Psoas muscle (tissue), 8 donors: ENCODE measurements at places on chromosomes 11 and 22. TPM values are rescaled to one million over a fixed set of nuclear protein-coding genes. Genes with fewer than 3 reads are reported as not detected.

- DNase-seq: peak; percentile 91
Observed at GRCh38 chr11:6603287-6604080, at the start of the genes ILK and RRP8. TSS of gene ILK (plus strand) at chr11:6603774. CDS start at chr11:6604272, 498 bp downstream. TSS of gene RRP8 (minus strand) at chr11:6603616. CDS start at chr11:6603502, 114 bp downstream.

Gene HBG2
- not detected for total RNA-seq

DNA sequence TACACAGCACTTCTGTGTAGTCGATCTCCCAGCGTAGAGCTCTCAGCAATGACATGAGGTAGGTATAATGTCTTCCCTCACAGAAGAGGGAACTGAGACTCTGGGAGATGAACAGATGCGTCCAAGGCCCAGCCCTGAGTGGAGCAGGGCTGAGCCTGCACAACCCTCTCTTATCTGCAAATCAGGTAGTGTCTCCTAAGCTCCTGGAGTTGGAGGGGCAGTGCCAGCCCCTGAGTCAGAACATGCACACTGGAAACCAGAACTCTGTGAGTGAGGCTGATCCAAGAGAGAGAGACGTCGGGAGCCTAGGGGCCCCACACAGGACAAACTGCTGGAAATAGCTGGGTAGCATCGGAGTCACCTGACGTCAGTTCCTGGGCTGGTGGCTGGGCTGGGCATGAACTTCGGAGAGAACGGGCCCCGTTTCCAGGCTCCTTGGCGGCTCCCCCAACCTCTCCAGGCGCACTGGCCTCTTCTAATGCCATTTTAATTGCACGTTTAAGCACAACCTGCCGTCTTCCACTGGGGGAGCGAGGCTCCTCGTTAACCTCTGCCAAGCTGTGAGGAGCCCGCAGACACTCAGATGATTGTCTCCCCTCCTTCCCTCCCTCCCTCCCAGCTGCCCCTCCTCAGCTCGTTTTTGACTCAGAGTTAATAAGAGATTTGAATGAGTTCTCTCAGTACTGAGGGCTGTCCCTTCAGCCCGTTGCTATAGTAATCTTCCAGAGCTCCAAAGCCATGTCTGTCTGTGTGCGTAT, 191.2 kb upstream of the TBCEL start:
- no peak for DNase-seq

DNA sequence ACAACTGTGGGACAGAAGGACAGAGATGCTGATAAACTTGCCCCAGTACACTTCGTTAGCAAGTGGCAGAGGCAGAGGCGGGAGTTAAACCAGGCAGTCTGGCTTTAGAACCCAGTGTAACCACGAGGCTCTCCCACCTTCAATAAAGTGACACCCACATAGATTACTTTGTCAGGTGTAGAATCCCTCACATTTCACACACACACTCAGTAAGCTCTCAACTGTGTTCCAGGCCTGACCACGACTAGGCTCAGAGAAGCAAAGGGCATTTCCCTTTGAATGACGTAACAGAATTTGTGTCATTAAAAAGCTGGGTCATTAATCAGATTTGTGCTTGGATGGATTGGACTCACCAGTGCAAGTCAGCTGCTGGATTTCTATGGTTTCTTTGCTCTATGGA, 118.3 kb upstream of the RCN1 start:
- DNase-seq: no peak

Gene ISX
- total RNA-seq: not detected

DNA sequence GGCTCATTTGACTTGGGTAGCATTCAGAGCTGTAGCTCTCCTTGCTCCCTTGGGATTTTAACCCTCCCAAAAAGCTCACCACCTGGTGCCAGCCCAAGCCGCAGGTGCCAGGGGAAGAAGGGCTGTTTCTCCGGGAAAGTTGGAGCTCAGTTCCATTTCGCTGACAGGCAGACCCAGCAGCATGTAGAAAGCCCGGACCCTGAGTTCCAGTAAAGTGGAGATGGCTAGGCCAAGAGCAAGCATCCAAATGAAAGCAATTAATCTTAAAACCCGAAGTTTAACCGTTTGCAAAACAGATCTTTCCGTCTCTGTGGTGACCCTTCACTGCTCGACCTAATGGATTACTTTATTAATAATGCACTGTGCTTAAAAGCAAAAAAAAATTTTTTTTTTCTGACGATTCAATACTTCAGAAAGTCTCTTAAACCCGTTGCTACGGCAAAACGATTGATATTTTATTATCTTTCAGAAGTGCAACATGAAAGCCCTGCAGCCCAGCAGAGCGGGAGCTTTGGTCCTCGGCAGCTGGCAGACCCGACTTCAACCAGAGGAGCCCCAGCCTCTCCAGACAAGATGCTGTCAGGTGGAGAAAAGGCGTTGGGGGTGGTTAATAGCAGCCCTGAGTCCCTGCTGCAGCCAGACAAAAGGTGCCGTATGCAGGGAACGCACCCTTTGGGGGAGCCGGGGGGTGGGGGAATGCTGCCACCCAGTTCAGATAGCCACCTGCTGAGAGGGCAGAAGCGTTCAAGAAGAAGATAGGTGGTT, 3.3 kb downstream of the LMO1 start:
- DNase-seq: no peak

- no peak for DNase-seq
Observed at GRCh38 chr11:1571760-1572196, 293 bp downstream of the DUSP8 start.

- no peak for DNase-seq
Observed at GRCh38 chr22:24997023-24997422, 44.5 kb downstream of the KIAA1671 start.

DNA sequence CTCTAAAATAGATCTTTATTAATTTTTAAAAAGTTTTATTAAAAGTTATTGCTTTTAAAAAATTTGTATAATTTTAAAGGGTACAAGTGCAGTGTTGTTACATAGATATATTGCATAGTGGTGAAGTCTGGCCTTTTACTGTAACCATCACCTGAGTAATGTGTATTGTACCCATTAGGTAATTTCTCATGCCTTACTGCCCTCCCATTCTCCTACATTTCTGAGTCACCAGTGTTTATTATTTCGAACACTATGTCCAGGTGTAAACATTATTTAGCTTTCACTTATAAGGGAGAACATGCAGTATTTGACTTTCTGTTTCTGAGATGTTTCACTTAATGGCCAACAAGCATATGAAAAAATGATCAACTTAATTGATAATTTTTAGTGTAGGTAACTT, 2.3 kb downstream of the OR51G1 start:
- DNase-seq: no peak

GRCh38 chr11:87266751-87267150, 229.0 kb downstream of the TMEM135 start:
- no peak for DNase-seq
